ENCODE measurements at places on chromosomes 5 and 9. TPM values are rescaled to one million over a fixed set of nuclear protein-coding genes. Genes with fewer than 3 reads are reported as not detected.

DNA sequence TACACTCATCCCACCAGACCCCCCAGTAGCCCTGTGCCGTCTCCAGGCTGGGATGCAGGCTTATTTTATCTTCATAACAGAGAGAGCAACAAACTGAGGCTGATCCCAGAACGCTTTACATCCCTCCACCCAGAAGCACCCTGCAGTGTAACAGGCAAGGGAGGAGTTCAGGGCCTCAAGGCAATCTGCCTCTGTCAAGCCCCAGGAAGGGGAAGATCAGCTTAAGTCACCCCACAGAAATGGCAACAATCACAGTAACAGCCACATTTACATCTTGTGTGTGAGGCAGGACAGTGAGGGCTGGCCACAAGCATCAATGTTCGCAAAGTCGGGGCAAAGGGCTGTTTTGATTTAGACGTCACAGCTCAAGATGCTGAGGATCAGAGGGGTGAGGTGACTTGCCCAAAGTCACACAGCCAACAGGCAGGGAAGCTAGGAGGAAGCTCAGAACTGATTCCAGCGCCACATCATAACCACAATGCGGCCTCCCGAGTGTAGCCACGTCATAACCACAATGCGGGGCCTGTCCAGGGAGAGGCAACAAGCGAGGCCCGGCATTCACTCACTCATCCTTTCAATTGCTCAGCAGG, 14.4 kb downstream of the STK10 start:
- no peak overlapping the region for H3K4me3 ChIP-seq
- no peaks in the 10 kb centered on the region for H3K27me3 ChIP-seq
- H3K36me3 ChIP-seq: no peaks in the 10 kb centered on the region
- DNase-seq: no peak

- H3K36me3 ChIP-seq: peaks cover 10% of the 10 kb centered on the region
- no peak overlapping the region for H3K4me3 ChIP-seq
- peaks cover 23% of the 10 kb centered on the region for H3K4me1 ChIP-seq
- H3K27me3 ChIP-seq: no peaks in the 10 kb centered on the region
Measured at GRCh38 chr9:35726931-35727330, 5.1 kb downstream of the TLN1 start.

FAM151B gene
- 5.2 TPM for total RNA-seq

TIMD4 gene
- 2.4 TPM for total RNA-seq

Measured in breast epithelium (tissue), 4 donors.